Fibroblast of gingiva (primary cell): ENCODE measurements at places on chromosomes 5 and 9.

DNA sequence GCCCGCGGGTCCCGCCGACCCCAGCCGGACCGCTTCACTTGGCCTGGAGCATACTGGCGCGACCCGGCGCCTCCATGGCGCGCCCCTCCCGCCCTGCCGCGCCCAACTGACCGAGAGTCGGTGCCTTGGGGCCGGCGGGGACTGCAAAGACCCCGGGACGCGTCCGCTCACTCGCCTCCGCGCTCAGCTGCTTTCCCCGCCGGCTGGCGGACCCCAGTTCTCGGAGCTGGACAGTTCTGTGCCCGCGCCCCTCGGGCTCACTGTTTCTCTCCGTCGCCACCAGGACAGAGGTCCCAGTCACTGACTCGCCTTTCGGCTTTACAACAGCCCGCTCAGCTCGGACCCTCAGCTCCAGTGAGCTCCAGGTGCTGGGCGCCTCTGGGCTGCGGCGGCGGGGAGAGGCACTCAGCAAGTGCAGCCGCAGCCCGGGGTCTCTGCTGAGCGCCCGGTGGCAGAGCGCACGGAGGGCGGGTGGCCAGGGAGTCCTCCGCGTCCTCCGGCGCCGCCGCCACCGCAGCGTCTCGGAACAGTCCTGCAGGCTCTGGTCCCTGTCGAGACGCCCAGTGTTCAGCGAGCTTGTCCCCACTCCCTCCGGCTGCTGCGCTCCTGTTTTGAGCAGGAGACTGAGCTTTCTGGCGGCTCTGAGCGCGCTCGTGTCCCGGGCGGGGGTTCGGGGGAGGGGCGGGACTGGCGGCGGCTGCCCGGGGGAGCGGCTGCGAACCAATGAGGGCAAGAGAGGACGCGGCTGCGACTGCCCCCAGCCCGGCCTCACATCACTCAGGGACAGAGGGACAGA is at the start of gene SMIM32:
Gene SMIM32 (minus strand): TSS at position 637 of the 796 bp plus-strand sequence. CDS start 638 bp downstream, outside the sequence.
- DNase-seq = no peak

DNA sequence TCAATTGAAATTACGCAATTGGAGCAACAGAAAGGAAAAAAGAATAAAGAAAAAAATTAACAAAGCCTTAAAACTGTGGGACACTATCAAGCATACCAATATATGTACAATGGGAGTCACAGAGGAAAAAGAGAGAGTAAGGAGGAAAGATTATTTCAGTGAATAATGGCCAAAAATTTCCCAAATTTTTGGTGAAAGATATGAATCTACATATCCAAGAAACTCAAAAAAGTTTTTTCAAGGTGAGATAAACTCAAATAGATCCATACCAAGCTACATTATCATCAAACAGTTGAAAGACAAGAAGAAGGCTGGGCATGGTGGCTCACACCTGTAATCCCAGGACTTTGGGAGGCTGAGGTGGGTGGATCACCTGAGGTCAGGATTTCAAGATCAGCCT is 8.8 kb upstream of the BRD3 start:
- DNase-seq = no peak

DNA sequence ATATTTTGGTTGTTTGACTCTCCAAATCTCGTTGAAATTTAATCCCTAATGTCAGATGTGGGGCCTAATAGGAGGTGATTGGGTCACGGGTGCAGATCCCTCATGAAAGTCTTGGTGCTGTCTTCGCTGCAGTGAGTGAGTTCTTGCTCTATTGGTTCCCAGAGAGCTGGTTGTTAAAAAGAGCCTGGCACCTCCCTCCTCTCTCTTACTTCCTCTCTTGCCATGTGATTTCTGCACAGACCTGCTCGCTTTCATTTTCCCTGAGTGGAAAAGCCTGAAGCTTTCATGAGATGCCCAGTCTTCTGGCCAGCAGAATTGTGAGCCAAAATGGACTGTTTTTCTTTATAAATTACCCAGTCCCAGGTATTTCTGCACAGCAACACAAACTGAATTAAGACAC is 221.6 kb downstream of the MAT2B start:
- no peak for DNase-seq

- no peak for DNase-seq
Observed at GRCh38 chr9:33148367-33149014, 18.6 kb downstream of the B4GALT1 start.

- no peak for DNase-seq
Observed at GRCh38 chr5:94700592-94700991, 82.1 kb downstream of the SLF1 start.

- DNase-seq = no peak
Observed at GRCh38 chr9:5994493-5994892, 20.9 kb downstream of the RANBP6 start.

- no peak for DNase-seq
Observed at GRCh38 chr9:38018241-38018957, 50.6 kb downstream of the SHB start.

- no peak for DNase-seq
Observed at GRCh38 chr9:89668216-89668865, 63.5 kb downstream of the GADD45G start.

GRCh38 chr9:125701351-125701750 is 5.7 kb downstream of the MAPKAP1 start:
- peak; percentile 42 for DNase-seq

DNA sequence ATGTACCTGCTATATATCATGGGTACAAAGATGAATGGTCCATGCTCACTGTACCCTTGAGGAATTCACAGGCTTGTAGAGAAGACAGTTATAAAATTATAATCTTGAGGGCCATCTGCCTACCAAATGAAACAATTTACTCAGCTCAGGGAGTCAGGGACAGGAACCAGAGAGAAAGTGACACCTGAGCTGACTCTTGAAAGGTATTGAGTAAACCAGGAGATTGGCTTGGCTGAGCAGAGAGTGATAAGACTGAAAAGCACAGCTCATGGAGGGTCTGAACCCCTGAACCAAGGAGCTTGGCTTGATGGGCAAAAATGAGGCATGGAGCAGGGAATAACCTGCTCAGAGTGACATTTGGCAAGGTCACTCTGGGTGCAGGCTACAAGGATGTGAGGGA is 147.3 kb downstream of the FAM114A2 start:
- DNase-seq = no peak

DNA sequence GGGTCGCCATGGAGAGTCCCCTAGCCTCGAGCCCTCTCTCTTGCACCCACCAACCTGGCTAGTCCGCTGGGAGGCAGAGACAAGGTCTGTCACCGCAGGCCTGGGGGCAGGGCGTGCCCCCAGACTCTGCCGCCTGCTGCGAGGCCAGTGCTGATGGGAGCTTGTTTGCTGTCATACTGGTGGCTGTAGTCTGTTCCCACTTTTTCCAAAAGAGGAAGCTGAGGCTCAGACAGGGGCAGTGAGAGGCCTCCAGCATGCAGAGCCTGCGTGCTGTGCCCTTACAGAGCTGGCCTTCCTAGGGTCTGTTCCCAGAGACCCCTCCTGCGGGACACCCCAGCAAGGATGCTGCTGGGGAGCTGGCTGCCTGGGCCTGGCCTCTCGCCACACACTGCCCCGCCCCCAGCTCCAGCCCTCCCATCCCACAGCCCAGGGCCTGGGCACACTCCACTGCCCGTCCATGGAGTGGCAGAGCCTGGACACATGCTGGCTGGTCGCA is 21.0 kb upstream of the SUSD3 start:
- no peak for DNase-seq

GRCh38 chr5:79227484-79228025 is 8.4 kb upstream of the JMY start:
- DNase-seq = peak; percentile 51

DNA sequence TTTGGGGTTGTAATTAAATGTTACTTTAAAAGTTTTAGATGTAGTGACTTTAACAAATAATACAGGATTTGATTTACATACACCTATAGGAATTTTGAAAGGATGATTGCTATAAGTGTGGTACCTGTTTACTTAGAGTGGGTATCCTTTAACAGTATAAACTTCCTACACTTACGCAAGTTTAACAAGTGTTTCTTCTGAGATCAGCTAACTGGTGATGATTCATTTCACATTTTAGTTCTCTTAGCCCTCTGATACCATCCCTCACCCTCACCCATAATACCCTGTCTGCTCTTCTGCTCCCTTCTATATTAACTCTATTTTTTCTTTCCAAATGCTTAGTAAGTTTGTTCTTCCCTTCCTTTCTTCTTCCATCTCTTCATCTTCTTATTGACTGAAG is 197.9 kb downstream of the GDNF start:
- no peak for DNase-seq

GRCh38 chr9:27765266-27766072 is 192.2 kb upstream of the C9orf72 start:
- no peak for DNase-seq

- DNase-seq = no peak
Observed at GRCh38 chr5:58499231-58499630, 8.0 kb downstream of the GAPT start.

DNA sequence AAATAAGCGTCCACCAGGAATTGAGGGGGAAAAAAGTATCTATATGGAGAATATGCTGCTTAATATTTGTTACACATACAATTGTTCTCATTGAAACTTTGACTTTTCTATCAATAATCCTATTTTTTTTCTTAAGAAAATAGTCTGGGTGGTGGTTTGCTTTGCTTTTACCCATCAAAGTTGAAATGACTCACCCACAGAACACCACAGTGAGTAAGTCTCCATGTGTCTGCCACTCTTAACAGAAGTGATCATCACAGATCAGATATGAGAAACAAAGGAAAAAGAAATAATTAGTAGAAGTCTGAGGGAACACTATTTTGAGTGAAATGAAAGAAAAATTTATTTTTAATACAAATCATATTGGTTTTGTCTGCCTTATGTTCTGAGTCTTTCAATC is 742.8 kb downstream of the CDH9 start:
- no peak for DNase-seq

DNA sequence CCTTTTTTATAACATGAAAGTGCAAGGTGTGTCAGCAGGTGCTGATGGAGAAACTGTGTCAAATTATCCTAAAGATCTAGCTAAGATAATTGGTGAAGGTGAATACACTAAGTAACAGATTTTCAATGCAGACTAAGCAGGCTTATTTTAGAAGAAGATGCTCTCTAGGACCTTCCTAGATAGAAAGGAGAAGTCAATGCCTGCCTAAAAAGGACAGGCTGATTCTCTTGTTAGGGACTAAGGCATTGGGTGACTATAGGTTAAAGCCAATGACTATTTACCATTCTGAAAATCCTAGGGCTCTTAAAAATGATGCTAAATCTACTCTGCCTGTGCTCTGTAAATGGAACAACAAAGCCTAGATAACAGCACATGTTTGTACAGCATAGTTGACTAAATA is 1682.4 kb downstream of the MAT2B start:
- no peak for DNase-seq

- no peak for DNase-seq
Observed at GRCh38 chr9:84070590-84070989, 90.0 kb downstream of the RMI1 start.

GRCh38 chr5:95617057-95617456 is 2.8 kb upstream of the GPR150 start:
- no peak for DNase-seq

DNA sequence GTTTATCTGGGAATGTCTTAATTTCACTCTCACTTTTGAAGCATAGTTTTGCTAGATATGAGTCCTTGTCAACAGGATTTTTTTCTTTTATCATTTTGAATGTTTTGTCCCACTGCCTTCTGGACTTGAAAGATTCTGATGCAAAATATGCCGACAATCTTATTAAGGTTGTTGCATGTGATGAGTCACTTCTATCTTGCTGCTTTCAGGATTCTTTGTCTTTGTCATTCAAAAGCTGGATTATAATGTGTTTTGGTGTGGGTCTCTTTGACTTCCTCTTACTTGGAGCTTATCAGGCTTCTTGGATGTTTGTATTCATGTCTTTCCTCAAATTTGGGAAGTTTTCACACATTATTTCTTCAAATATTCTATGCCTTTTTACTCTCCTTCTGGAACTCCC is 33.8 kb downstream of the PLEKHG4B start:
- no peak for DNase-seq

- DNase-seq = no peak
Observed at GRCh38 chr5:99773290-99773689, 761.9 kb upstream of the FAM174A start.

DNA sequence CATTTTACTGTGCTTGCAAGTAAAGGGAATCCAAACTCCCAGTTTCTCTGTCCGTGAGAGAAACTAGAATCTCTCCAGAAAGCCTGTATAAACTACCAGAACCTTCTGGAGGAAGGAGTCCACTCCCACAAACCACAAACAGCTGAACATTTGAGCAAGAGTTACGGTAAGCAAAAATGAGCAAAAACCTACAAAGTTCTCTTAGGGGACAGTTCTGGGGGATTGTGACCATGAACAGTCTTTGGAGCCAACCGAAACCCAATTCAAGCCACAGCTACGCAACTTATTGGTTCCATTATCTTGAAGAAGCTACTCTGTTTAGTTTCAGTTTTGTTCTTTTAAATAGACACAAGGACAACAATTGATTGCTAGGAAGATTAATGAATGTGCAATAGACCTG is 330.6 kb downstream of the ASTN2 start:
- no peak for DNase-seq

- no peak for DNase-seq
Observed at GRCh38 chr5:137819766-137820165, 47.9 kb upstream of the MYOT start.

DNA sequence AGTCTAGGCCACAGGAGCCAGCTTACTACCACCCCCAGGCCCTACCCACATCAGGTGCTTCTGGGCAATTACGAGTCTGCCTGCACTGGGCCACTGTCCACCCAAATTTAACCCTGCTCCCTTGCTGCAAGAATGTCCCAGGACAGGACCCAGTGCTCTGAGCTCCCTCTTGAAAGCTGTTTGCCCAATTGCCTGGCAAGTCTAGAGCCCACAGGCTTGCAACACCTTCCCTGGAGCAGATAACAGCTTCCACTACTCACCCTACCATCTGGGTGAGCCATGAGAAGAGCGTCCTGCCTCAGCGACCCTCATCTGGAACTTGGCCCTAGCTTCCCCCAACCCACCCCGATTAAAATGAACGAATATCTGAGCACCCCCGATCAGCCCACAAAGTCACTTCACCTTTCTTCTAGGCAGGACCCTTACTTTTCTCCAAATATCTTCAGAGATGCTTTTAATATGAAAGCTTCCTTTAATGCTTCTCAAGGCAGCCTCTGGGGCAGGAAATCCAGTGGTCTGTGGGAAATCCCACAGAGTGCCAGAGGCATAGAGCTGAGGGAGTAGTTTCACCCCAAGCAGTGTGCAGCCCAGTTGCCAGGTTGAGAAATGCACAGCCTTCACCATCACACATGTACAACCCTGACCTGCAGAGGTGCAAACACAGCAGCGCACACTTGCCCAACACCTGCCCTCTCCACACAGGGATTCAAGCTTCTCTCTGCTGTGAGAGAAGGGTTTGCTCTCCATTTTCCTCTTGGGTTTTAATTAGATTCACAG is 10.6 kb downstream of the ACSL6 start:
- DNase-seq = no peak

- DNase-seq = no peak
Observed at GRCh38 chr9:86175743-86176456, 76.5 kb upstream of the GOLM1 start.

DNA sequence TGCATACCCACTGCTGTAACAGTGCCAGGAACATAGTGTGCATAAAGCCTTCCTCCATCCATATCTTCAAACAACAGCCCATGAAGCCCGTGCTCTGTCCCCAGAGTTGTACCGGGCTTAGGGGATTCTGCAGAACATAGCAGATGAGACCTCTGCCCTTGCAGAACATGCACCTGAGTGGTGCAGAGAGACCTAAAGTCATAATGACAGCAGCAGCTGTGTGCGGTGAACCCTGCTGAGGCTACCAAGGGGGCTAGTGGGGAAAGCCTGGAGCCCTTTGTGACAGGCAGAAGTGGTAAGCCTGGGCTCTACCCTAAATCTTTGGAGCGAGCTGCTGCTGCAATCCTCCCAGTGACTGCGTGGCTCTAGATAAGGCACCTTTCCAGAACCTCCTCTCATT is 32.2 kb upstream of the BRD3 start:
- DNase-seq = no peak

GRCh38 chr5:107832746-107833145 is 162.0 kb upstream of the EFNA5 start:
- no peak for DNase-seq

GRCh38 chr5:38768412-38769211 is 77.2 kb upstream of the OSMR start:
- no peak for DNase-seq
